ENCODE measurements at places on chromosomes 1 and 21. TPM values are rescaled to one million over a fixed set of nuclear protein-coding genes. Genes with fewer than 3 reads are reported as not detected.

DNA sequence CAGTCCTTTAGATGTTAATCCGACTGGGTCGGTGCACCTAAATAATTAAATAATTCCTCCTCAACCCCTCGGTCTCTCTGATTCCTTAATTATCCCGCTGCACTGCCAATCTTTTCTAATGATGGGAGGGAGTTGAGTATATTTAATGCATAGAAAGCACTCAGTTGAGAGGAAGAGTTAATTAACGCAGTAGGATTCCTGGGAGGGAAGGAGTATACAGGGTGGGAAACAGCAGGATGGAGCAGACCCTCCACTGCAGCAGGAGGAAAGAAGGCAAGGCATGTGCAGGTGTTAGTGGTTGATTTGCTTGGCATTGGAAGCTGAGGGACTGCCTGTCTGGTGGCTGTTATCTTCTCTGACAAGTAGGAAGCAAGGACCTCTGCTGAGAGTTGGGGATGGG is 9.9 kb upstream of the REN start:
- ATAC-seq = no peak

GRCh38 chr1:168365719-168366479 is 85.2 kb downstream of the TBX19 start:
- ATAC-seq = no peak

ABCA4 gene
- not detected for total RNA-seq

DNA sequence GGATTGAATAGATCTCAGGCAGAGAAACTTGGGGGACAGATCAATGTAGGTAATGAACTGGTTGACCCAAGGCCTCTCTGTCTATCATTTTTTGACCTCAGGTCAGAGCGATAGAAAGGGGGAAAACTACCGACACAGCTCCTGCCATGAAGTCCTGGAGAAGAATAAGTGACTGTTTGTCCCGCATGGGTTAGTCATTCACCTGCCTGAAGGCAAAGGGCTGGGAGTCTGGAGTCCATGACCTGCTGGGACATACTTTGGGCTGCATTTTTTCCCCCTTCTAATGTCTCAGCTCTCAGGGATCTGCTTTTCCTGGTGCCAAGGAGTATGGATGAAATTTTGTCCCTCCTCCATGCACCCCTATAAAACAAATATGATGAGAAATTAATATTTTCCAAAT is 1.6 kb upstream of the ROR1 start:
- no peak for ATAC-seq

- ATAC-seq = no peak
Observed at GRCh38 chr1:208587110-208587509, 342.9 kb upstream of the PLXNA2 start.

- ATAC-seq = no peak
Observed at GRCh38 chr1:197859024-197859423, 43.4 kb upstream of the C1orf53 start.

- ATAC-seq = no peak
Observed at GRCh38 chr1:58762806-58763205, 21.0 kb downstream of the JUN start.

GRCh38 chr1:32965251-32965747 is 690 bp upstream of the RNF19B start:
- ATAC-seq = no peak

VCAM1 gene
- not detected for total RNA-seq

All from activated T-helper 17 cell treated with anti-CD3 and anti-CD28 coated beads, Interleukin-2, amount 50 U/mL, for 72 hours (primary cell).